ENCODE measurements at places on chromosomes 2 and 18.

DNA sequence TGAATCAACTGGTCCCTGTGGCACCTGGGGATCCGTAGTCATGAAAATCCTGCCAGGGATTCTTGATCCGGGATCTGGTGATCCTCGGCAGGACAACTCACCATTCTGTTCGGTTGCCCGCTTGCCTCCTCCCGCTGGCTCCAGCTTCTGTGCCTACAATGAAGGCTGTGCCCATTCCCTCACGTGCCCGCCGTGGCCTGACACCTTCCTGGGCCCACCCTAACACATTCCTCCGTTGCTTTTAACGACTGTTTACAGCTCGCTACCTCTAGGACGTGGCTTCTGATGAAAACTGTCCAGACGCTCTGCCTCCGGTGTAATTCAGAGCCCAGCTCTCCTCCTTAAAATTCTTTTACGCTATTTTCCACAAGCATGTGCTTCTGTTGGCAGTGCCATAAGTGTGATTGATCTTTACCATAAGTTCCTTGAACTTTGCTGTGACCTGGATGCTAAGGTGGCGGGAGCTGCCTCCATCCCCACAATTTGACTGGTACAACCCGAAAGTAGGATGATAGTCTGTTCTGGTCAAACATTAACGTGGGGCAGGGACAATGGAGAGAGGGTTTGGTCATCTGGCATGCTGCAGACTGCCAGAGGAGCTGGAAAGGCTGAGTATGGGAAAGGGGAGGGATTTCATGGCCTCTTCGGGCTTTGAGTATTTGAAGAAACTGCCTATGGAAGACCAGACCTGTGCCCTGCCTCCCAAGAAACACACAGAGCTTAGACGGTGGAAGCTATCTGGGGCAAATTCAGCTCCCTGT lies 206.8 kb upstream of the TNP1 start:
- no peaks in the 10 kb centered on the region for H3K27me3 ChIP-seq
- no peak overlapping the region for H3K27ac ChIP-seq
- H3K4me3 ChIP-seq: no peak overlapping the region
- H3K4me1 ChIP-seq: no peaks in the 10 kb centered on the region

DNA sequence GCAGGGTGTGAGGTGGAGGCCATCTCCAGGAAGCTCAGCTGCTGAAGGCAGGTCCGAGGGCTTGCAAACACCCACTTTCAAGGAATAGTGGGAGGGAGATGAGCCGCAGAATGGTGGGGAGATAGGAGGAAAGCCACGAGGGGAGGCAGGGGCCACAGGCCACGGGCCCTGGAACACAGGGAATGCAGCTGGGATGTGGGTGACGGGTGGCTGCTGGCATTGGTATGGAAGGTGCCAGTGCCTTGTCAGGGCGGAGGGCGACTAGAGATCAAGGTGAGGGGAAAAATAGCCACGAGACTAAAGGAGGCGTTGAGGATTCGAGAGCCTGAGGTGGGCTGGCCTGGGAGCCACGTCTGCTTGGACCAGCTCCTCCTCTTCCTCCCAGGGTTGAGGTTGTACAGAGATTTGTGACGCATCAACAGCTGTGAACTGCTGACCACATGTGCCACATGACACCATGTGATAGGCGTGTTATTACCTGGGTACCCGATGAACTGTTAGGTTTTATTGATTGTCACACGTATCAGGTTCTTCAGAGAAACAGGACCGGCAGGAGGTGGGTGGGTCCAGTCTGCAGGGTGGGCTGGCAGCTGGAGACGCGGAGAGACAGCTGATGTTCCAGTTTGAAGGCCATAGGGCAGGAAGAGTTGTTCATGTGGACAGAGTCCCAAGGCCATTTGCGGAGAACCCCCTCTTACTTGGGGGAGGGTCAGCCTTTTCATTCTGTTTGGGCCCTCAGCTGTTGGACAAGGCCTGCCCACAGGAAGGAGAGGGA lies 9.9 kb downstream of the IMPA2 start:
- H3K27ac ChIP-seq: no peak overlapping the region
- H3K36me3 ChIP-seq: no peaks in the 10 kb centered on the region
- H3K4me1 ChIP-seq: no peaks in the 10 kb centered on the region
- no peak for DNase-seq
- no peak overlapping the region for H3K4me3 ChIP-seq

- peak overlapping the region; percentile 99 for H3K27ac ChIP-seq
- H3K27me3 ChIP-seq: no peaks in the 10 kb centered on the region
- H3K4me3 ChIP-seq: peak overlapping the region; percentile 94
- no peak for DNase-seq
Measured at GRCh38 chr2:38375696-38376345, 1.3 kb downstream of the ATL2 start.

GRCh38 chr18:58354051-58354450 lies 274.8 kb downstream of the ALPK2 start:
- no peaks in the 10 kb centered on the region for H3K36me3 ChIP-seq
- no peak overlapping the region for H3K27ac ChIP-seq
- no peak overlapping the region for H3K4me3 ChIP-seq
- H3K27me3 ChIP-seq: no peaks in the 10 kb centered on the region
- H3K4me1 ChIP-seq: no peaks in the 10 kb centered on the region
- DNase-seq: no peak

GRCh38 chr18:69958422-69958821 lies 10.7 kb upstream of the CD226 start:
- no peak for DNase-seq
- no peaks in the 10 kb centered on the region for H3K27me3 ChIP-seq
- no peak overlapping the region for H3K27ac ChIP-seq
- no peaks in the 10 kb centered on the region for H3K36me3 ChIP-seq
- no peaks in the 10 kb centered on the region for H3K4me1 ChIP-seq
- H3K4me3 ChIP-seq: no peak overlapping the region

GRCh38 chr2:1538663-1539062 lies 125.4 kb downstream of the TPO start:
- no peak overlapping the region for H3K4me3 ChIP-seq
- no peak overlapping the region for H3K27ac ChIP-seq
- H3K36me3 ChIP-seq: no peaks in the 10 kb centered on the region
- H3K4me1 ChIP-seq: no peaks in the 10 kb centered on the region
- no peaks in the 10 kb centered on the region for H3K27me3 ChIP-seq
- no peak for DNase-seq

- no peaks in the 10 kb centered on the region for H3K36me3 ChIP-seq
- peak; percentile 72 for DNase-seq
- no peaks in the 10 kb centered on the region for H3K4me1 ChIP-seq
- peak overlapping the region; percentile 70 for H3K27ac ChIP-seq
- no peaks in the 10 kb centered on the region for H3K27me3 ChIP-seq
- peak overlapping the region; percentile 62 for H3K4me3 ChIP-seq
Measured at GRCh38 chr2:132415915-132416722, 486 bp upstream of the GPR39 start.

DNA sequence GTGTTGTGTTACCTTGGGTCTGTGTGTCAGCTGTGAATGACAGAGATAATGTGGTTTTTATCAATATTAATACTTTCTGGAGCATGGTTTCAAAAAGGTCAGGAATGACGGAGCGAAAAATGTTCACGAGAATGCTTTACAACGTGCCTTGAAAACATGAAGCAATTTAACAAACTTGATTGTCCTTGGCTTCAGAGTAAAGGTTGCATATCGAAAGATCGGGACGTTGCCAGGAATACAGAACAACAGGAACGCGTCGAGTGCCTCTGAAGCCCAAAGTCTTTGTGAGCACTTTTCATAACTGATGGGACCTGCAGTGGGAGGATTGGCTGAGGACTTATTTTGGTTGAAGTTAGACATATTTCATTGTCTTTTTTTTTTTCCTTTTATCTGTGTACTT lies 206.1 kb downstream of the ZNF407 start:
- no peaks in the 10 kb centered on the region for H3K4me1 ChIP-seq
- H3K36me3 ChIP-seq: no peaks in the 10 kb centered on the region
- no peaks in the 10 kb centered on the region for H3K27me3 ChIP-seq

DNA sequence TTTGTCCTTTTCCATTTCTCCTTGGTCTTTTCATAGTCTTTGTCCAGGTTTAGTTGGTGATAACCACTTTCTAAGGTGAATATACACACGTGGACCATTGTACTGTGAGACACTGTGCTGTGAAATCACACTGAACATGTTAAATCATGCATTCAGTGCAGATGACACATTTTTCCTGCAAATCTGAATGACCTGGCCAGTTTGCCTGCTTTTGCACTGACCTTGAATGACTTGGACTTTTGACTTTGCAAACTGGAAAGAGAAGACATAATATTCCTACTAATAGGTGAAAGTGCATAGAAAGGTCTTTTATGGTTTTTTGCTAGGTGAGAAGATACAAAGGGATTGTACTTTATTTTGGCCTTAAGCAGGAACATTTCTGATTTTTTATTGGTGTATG lies 21.7 kb upstream of the PHLPP1 start:
- H3K36me3 ChIP-seq: no peaks in the 10 kb centered on the region
- no peak overlapping the region for H3K27ac ChIP-seq
- no peak overlapping the region for H3K4me3 ChIP-seq

GRCh38 chr18:37502036-37502435 lies 63.6 kb downstream of the CELF4 start:
- H3K27ac ChIP-seq: no peak overlapping the region
- DNase-seq: no peak
- H3K4me1 ChIP-seq: no peaks in the 10 kb centered on the region

- no peaks in the 10 kb centered on the region for H3K27me3 ChIP-seq
- no peak overlapping the region for H3K4me3 ChIP-seq
- no peak for DNase-seq
- no peaks in the 10 kb centered on the region for H3K36me3 ChIP-seq
Measured at GRCh38 chr2:40260437-40260836, 191.5 kb downstream of the SLC8A1 start.

DNA sequence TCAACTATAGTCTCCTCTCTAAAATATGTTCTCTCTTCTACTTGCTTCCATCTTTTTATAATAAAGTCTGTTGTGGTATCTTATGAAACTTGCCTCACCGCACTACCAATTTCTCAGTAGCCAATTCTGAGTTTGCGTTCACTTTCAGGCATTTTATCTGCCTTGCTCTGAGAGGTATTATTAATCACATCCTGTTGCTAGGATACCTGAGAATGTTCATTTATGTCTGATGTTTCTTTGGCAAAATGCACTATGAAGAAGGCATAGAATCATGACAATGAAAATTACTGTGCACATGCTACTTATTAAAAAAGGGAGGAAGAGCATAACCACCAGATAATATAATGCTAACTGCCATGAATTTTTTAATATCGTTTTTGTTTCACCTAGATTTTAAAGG lies 130.2 kb downstream of the CHST9 start:
- no peak overlapping the region for H3K4me3 ChIP-seq
- H3K27ac ChIP-seq: no peak overlapping the region
- H3K36me3 ChIP-seq: no peaks in the 10 kb centered on the region
- H3K27me3 ChIP-seq: no peaks in the 10 kb centered on the region

- H3K27me3 ChIP-seq: no peaks in the 10 kb centered on the region
- no peak overlapping the region for H3K27ac ChIP-seq
- H3K36me3 ChIP-seq: no peaks in the 10 kb centered on the region
Measured at GRCh38 chr18:62413206-62413605, 88.1 kb downstream of the TNFRSF11A start.

DNA sequence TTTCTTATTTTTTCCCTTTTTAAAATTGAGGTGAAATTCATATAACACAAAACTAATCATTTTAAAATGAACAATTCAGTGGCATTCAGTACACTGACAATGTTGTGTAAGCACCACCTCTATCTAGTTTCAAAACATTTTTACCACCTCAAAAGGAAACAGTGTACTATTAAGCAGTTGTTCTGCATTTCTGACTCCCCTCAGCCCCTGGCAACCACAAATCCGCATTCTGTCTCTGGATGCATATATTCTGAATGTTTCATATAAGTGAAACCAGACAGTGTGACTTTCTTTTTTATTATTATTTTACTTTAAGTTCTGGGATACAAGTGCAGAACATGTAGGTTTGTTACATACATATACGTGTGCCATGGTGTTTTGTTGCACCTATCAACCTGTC lies 19.2 kb upstream of the TANK start:
- peak overlapping the region; percentile 2 for H3K27ac ChIP-seq
- no peaks in the 10 kb centered on the region for H3K4me1 ChIP-seq
- H3K27me3 ChIP-seq: no peaks in the 10 kb centered on the region
- no peaks in the 10 kb centered on the region for H3K36me3 ChIP-seq
- no peak for DNase-seq

- DNase-seq: no peak
- no peaks in the 10 kb centered on the region for H3K27me3 ChIP-seq
- H3K4me3 ChIP-seq: no peak overlapping the region
- no peak overlapping the region for H3K27ac ChIP-seq
- no peaks in the 10 kb centered on the region for H3K36me3 ChIP-seq
Measured at GRCh38 chr2:191799526-191799925, 47.4 kb downstream of the CAVIN2 start.

GRCh38 chr2:157698430-157698829 lies 69.8 kb upstream of the ACVR1C start:
- no peaks in the 10 kb centered on the region for H3K27me3 ChIP-seq
- no peak overlapping the region for H3K27ac ChIP-seq
- no peak for DNase-seq
- H3K4me3 ChIP-seq: no peak overlapping the region
- no peaks in the 10 kb centered on the region for H3K36me3 ChIP-seq

GRCh38 chr2:33420726-33421125 lies 55.7 kb upstream of the RASGRP3 start:
- no peaks in the 10 kb centered on the region for H3K27me3 ChIP-seq
- DNase-seq: no peak
- no peak overlapping the region for H3K27ac ChIP-seq
- no peaks in the 10 kb centered on the region for H3K36me3 ChIP-seq
- H3K4me3 ChIP-seq: no peak overlapping the region

DNA sequence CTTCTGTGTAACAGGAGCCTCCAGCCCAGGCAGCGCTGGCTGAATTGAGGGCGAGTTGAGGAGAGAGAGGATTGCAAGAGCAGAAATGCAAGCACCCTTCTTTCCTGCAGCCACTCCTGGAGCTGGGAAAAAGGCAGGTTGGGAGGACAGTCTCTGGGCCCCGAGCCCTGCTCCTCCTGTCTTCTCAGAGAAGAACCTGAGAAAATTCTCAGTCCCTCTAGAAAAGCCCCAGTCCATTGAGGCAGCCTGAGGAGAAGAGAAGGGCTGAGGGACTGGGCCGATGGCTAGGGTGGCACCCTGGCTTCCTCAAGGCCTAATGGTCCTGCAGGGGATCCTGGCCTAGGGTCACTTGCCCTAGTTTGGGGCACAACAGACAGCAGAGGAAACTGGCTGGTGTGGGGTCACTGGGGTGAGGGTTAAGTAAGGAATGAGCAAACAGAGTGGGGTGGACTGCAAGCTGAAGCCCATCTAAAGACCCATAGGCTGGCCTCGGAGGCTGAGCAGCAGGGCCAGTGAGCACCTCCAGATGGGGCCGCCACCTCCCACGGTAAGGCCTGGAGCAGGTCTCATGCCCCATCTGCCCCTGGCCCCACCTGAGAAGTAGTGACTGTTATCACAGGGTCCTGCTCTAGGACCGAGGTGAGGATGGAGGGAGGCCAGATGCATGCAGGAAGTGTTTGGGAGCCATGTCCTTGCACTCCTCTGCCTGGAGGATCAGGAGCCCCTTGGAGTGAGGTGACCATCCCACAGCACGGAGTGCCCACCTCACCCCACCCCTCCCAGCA lies 12.4 kb downstream of the CIB4 start:
- no peak overlapping the region for H3K4me3 ChIP-seq
- no peaks in the 10 kb centered on the region for H3K36me3 ChIP-seq
- no peak for DNase-seq
- H3K4me1 ChIP-seq: no peaks in the 10 kb centered on the region
- no peak overlapping the region for H3K27ac ChIP-seq
- H3K27me3 ChIP-seq: no peaks in the 10 kb centered on the region
